Stimulated activated CD8-positive, alpha-beta memory T cell treated with anti-CD3 and anti-CD28 coated beads, Interleukin-2, amount 100 ng/mL, for 1 hour (primary cell): ENCODE measurements at places on chromosomes 3 and 15.

DNA sequence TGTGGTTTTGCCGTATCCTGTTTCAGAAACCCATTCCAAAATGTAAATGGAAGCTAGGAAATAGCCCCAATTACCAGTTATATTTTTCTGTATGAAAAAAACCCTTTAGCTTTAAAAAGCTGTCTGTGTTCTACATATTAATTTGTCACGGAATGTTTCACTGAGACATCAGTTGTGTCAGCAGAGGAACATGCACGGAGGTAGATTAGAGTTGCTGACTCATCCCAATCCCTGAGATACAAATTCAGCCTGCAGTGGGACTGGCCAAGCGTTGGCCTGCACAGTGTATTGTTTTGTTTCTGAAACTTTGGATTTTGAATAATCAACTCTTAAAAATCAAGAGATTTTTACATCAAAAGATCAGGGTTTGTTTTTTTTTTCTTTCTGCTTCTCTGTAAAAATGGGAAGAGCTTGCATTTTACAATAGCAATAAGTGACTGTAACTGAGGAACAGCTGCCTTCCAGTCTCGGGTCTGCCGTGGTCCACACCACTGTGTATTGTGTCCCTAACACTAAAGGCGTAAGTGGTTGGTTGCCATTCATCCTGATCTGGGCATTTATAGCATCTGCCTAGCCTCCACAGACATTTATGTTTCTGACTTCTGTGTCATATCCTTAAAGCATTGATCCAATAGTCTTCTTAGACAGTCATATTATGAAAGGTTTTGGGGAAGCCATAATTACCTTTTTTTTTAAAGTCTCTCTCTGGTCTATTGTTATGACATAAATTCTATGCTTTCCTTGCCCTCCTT lies 218.1 kb downstream of the ADAMTSL3 start:
- DNase-seq = no peak

GRCh38 chr3:184968115-184968514 lies 156.1 kb downstream of the VPS8 start:
- no peak for DNase-seq

- DNase-seq = no peak
These were observed 63.7 kb upstream of the PLCL2 start for GRCh38 chr3:16821053-16821452.

DNA sequence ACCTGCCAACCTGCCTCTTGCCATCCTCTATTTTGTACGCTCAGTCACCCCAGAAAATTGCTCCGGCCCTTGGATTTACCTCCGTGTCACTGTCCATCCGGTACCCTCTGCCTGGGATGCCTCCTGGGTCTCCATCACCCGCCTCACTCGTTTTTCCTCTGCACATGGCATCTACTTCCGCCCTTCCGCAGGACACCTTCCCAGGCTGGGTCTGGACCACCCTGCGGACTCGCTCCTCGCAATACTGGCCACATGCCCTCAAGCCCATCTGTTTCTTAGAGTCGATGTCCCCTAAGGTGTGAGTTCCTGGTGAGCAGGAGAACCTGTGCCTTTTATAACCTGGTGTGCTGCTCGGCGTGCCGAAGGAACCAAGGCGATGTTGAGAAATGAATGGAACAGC lies 58.5 kb downstream of the APBA2 start:
- DNase-seq = no peak

DNA sequence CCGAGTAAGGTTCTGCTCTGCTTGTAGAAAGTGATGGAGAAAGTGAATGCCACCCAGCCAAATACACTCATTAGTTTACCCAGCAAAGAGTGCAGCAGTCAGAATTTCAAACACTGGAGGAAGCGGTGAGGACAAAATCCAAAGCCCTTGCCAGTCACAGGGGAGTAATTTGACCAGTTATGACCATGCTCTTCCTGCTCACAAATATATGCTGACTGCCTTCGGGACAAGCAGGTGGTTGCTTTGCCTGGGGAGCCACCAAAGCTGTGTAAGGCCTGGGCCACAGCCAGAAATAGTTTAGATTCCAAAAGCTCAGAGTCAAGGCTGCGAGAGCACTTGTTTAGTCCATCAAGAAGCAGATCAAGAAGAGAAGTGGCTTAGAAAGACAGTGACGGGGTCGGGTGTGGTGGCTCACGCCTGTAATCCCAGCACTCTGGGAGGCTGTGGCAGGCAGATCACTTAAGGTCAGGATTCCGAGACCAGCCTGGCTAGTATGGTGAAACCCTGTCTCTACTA lies 51.0 kb upstream of the ATP13A3 start:
- DNase-seq = no peak

DNA sequence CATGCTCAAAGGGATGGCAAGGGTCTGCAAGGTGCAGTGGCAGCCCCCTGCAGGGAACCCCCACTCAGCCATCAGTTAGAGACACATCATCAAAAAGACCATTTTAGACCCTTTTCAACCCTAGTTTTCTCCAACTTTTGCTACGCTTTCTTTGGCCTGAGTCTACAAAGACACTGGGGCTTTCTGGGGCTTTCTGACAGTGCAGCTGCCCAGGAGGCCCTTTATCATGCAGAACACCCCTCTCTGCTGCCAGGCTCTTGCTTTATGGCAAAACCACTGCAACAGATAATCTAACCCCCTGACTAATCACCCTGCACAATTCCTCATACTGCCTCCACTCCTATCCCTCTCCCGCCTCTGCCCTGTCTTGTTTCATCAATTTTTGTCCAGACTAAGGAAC lies 2.4 kb downstream of the NMNAT3 start:
- no peak for DNase-seq

- no peak for DNase-seq
These were observed 5.4 kb downstream of the VIPR1 start for GRCh38 chr3:42507761-42508335.

- DNase-seq = no peak
These were observed 94.8 kb upstream of the ANKRD28 start for GRCh38 chr3:15892311-15893227.

- DNase-seq = no peak
These were observed 30.0 kb upstream of the TSEN2 start for GRCh38 chr3:12454076-12454815.

DNA sequence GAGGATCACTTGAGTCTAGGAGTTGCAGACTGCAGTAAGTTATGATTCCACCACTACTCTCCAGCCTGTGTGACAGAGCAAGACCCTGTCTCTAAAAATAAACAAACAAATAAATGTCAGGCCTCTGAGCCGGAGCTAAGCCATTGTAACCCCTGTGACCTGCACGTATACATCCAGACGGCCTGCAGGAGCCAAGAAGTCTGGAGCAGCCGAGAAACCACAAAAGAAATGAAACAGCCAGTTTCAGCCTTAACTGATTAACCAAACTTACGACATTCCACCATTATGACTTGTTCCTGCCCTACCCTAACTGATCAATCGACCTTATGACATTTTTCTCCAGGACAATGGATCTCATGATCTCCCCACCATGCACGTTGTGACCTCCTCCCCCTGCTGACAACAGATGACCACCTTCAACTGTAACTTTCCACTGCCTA lies 32.5 kb upstream of the ZKSCAN7 start:
- no peak for DNase-seq

DNA sequence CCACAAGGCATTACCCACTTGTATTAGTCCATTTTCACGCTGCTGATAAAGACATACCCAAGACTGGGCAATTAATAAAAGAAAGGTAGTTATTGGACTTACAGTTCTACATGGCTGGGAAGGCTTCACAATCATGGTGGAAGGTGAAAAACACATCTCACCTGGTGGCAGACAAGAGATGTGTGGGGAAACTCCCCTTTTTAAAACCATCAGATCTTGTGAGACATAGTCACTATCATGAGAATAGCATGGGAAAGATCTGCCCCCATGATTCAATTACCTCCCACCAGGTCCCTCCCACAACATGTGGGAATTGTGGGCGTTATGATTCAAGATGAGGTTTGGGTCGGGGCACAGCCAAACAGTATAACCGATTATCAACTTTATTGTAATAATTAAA lies 17.0 kb upstream of the CMC1 start:
- DNase-seq = no peak

- DNase-seq = no peak
These were observed 678 bp downstream of the SEMA7A start for GRCh38 chr15:74432968-74433591.

DNA sequence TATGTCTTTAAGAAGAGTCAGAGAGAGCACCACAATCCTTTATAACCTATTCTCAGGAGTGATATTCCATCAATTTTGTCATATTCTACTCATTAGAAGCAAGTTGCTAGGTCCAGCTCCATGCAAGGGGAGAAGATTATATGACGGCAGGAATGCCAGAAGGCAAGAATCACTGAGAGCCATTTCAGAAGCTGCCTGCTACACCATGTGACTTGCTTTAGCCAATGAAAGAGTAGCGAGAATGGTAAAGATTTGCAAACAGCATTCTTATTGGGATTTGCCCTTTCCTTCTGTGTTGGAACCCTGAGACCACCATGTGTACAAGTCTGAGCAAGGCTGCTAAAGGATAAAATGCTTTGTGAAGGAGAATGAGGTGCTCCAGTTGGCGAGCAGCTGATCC lies 4.5 kb upstream of the C3orf70 start:
- DNase-seq = no peak

DNA sequence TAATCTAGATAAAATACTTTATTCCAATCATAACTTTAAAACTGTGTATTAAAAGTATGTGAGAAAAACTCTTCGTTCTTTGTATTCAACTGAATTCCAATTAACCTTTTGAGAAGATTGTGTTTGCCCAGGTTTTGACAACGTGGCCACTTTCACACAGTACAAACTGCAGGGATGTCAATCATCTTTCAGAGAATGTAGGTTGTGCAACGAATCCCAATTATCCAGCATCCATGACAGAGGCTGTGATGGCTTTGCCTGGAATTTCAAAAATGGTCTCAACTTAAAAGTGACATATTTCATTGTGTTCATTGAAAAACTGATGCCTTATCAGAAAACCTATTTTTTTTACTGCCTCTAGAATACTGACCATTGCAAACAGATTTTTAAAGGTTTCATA lies 615.1 kb upstream of the KCNMB2 start:
- no peak for DNase-seq

DNA sequence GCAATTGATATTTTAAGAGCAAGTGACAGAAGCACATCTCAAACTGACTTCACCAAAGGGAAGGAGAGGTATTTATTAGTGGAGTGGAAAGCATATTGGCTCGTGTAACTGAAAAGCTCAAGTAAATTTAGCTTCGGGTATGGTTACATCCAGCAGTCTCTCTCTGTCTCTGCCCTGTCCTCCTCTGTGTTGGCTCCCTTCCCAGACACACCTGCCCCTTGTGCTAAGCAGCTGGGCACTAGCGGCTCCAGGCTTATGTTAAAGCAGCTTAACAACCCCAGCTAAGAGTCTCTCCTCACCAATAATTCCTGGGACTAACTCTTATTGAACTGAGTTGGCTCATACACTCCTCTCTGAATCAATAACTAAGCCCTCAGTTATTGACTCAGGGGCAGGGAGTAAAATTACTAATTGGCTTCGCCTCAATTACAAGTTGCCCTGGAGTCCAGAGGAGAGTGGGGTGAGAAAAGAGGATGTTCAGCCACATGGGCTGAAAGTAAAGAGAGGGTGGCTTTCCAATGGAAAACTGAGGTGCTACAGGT lies 12.8 kb upstream of the SH3BP5 start:
- no peak for DNase-seq

DNA sequence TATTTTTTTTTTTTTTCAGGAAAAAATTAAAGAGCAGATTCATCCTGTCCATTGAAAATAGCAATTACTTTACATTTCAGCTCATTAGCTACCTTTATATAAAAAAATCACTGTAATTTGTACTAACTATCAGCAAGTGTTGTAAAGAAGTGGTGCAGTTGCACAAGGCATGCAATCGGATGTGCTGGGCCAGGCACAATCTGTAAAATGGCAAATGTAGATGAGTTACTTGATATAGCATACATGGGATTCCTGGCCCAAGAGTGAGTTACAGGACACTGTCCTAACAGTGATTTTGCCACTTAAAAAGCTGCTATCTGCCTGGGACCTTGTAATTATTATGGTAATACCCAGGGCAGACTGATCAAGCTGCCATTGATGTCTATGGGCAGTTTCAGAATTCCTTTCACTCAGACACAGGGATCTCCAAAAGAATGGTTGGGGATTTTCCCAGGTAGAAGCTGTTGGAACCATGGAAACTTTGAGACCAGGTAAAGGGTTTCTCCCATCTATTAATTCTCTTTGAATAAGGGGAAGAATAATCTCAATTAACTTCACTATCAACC lies 182.2 kb upstream of the ICE2 start:
- no peak for DNase-seq

DNA sequence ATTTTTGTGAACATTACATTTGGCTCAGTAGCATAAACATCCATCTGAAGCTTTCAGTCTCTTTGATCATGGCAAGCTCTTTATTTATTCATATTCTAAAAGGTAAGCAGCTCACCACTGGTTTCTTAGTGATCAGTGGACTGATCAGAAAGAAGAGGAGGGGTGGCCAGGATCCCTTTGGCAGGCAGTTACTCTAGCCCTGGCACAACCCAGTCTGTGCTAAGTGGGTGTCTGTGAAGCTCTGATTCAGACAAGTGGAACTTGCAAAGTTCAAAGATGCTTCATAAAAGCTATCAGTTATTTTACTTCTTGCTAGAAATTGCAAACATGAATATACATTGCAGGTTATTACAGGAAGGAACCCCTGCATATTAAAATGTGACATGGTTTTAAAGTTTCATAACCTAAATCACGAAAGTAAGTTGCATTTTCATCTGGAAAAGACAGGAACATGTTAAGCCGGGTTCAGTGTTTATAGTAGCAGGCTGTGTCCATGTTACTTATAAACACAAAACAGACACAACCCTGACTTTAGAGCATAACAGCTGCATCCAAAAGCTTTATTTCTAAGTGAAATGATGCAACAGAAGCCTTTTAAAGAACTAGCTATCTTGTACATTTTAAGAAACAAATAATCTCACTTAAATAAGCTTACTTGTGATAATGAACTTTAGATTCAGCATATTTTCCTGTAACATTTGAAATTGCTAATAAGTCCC lies 785.3 kb downstream of the MCTP2 start:
- DNase-seq = no peak

DNA sequence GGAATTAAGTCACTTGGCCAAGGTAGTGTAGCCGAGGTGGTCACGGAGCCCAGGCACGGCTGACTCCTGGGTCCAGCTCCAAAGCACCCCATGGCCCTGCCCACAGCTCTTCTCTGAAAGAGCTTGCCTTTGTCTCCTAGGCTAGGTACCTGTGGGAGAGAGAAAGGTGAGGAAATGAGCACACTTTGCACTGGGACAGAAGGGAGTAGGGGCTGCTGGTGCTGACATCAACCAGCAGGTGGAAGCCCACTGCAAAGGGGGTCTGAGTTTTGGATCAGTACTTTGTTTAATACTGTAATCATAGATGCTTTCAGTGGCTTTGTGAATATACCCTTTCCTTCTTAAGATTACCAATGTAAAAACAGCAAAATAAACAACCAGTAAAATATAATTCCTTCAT lies 128.3 kb upstream of the EIF1B start:
- DNase-seq = no peak

DNA sequence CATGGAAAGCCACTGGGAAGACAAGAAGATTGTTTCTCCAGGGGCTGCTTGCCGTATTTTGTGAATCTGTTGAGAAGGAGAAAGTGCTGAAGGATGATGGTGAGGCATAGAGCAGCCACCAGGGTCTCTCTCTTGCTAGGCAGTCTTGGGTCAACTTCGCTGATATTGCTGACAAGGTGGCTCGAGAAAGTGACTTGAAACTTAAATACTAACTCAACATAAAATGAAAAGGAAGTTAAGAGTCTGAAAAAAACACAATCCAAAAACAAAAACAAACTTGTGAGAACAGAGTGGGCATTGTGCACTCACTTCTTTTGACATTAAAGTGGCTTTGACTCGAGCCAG lies 90.1 kb downstream of the CHST2 start:
- no peak for DNase-seq

- no peak for DNase-seq
These were observed 38.4 kb downstream of the TLNRD1 start for GRCh38 chr15:81038975-81039607.

GRCh38 chr3:8629151-8630021 lies 15.2 kb downstream of the SSUH2 start:
- DNase-seq = no peak
